Stimulated activated CD4-positive, alpha-beta T cell treated with anti-CD3 and anti-CD28 coated beads, Interleukin-15, amount 100 ng/mL, for 1 hour (primary cell): ENCODE measurements at places on chromosomes 3 and 15.

DNA sequence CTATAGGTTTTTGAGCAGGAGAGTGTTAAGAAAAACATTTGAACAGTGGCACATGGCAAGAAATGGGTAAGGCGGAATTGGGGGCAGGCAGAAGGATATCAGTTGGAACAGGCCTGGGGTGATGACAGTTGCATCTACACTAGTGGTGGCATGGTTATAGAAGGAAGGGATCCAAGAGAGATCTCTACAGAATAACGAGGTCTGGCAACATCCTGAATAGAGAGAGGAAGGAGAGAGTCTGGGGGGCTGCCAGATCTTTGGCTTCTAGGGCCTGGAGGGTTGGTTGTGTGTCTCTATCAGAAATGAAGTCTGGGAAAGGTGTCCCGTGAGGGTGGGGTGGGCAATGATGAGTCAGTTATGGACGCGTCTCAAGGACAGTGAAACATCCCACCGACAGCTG lies 26.3 kb downstream of the FSTL1 start:
- DNase-seq: no peak

DNA sequence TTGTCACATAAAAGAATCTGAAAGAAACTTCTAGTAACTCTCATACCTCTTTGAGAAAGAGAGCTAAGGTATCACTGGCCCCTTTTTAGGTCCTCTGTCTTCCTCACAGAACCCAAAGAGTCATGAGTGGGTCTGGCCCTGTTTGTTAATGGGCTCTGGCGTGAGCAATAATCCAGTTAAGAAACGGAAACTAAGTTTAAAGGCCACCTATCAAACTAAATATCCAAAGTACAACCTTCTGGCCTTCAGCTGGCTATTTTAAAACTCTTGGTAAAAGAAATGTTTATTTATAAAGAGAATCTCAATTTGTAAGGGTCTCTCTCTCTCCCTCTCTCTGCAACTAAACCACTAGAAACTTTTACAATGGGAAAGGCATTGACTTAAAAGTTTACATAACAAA lies 71.0 kb upstream of the STRIT1 start:
- DNase-seq: no peak

- DNase-seq: no peak
Observed at GRCh38 chr3:87997298-87997697, 61.5 kb downstream of the CGGBP1 start.

GRCh38 chr3:72299321-72299802 lies 514.4 kb upstream of the PROK2 start:
- no peak for DNase-seq

- DNase-seq: no peak
Observed at GRCh38 chr3:122782804-122783203, 10.8 kb downstream of the HSPBAP1 start.

GRCh38 chr15:51359981-51360380 lies 18.5 kb downstream of the GLDN start:
- no peak for DNase-seq

DNA sequence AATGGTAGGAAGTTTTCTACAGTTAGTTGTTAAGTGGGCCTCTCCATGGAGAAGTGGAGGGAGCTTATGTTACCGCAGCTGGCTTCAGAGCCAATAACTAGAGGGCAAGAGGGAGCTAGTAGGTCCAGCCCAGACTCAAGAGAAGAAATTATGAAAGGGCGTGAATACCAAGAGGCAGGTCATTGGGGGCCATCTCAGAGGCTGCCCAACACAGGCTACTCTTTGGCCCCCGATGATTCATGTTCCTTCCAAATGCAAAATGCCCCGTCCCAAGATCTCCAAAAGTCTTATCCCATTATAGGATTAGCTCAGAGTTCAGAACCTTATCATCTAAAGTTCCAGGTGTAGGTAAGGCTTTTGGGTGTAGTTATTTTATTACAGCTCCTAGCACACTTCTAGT lies 94.5 kb downstream of the FNDC3B start:
- no peak for DNase-seq

DNA sequence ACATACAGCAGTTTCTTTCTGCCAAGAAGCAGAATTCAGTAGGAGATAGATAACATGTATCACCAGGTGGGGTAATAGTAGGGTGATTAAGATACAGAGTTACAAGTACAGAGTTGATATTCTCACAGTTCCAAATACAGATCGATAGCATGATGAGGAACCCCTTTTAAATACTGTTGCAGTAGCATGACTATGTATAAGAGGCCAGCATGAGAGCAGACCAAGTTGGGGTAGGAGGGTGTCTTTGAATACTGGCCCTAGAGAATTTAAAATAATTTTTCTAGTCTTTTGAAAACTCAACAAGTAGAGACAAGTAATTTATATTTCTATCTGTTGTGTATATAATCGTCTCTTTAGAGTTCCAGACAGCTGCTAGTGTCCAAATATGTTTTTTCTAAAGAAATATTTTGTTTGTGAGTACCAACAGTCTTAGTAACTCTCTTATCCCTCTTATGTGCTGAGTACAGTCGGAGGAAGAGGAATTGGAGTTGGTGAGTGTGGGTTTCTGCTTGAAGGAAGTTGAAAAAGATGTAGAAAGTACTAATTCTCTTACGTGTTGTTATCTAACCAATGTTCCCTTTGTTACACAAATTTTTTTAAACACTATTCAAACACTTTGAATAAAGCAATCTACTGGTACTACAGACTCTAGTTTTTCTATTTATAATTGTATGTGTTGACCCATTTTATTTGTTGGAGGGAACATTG lies 30.2 kb downstream of the LYSMD4 start:
- DNase-seq: no peak

- DNase-seq: no peak
Observed at GRCh38 chr3:189222927-189223636, 51.3 kb downstream of the TPRG1 start.

GRCh38 chr3:138148503-138148902 lies 16.3 kb upstream of the A4GNT start:
- DNase-seq: no peak

- no peak for DNase-seq
Observed at GRCh38 chr3:136069933-136070332, 104.4 kb downstream of the PPP2R3A start.

DNA sequence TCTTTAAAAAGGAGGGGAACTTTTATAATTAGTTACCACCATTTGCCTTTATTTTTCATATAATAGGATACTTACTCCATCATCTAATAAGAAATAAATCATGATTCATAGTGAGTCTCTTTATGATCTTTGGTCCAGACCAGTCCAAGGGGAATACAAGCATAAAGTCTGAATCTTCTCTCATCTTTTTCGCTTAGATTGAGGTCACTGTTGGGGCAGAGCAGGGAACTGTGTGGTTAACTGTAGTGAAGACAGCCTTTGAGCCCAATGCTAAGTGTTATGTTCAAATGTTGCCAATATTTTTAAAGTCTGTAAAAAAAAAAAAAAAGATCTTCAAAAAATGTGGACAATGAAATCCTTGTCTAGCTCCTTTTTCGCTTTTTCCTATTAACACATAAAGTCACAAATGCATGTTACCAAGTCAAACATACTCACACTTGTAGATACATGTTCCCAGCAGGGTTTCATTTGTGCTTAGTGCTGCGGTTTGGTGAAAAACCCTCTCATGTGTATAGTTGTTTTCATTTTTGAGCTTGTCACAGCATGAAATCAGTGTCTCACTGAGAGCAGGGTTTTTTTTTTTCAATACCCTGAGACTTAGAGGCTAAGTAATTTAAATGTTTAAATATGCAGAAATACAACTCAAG lies 72.1 kb downstream of the EPHA3 start:
- no peak for DNase-seq

- no peak for DNase-seq
Observed at GRCh38 chr3:18656410-18656809, 231.3 kb upstream of the SATB1 start.

DNA sequence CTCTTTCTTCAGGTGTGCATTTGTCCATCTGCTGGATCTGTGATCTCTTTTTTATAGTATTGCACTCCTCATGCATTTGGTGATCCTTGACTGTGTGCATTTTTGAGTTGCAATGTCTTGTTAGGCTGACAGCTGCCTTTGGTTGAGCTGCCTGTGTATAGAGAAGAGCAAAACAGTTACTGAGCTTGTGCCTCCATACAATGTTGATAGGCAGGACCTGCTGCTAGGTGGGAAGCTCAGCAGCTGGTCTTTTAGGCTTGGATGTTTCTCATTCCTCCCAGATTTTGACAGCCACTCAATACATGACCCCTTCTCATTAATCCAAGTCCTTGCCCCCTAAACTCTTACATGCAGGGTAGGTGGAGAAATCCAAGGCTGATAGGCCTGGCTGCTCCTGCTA lies 74.8 kb upstream of the PIAS1 start:
- DNase-seq: no peak

DNA sequence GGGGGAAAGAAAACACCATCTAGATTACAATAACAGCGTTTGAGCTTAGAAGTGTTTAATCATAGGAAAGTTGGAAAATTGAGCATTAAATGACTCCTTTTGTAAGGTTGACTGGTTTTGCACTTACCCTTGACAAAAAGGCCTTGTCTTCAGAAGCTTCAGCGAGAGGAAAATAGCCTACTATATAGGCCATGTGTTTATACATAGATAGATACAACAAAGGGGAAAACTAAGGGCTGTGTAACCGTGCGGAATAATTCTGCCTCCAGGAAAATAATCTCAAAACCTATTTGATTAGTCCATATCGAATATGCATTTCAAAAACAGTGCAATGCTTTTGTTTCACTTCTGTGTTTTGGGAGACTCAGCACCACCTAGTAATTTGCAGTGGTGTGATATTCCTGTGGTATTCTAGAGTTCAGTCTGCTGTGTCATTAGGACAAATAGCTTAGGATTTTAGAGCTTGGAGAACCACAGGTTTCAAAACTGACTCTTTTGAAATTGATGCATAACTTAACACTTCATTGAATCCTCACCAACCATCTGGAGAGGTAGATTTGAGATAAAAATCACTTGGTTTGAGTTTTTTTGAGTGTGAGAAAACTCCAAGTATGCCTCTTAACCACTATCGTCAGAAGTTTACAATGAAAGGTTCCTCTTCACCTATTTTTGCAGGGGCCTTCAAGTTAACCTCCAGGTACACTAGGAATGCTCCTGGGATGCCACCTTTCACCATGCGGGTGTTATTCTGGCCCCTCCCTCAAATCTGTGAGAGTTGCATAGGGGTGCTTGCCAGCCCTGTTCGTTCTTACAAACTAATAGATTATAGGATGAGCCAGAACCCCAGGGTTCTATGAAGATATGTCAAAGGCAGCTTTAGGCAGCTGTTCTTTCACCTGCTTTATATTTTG lies 1.9 kb downstream of the ARHGAP31 start:
- no peak for DNase-seq

- no peak for DNase-seq
Observed at GRCh38 chr15:73570355-73571032, 62.7 kb downstream of the NPTN start.

DNA sequence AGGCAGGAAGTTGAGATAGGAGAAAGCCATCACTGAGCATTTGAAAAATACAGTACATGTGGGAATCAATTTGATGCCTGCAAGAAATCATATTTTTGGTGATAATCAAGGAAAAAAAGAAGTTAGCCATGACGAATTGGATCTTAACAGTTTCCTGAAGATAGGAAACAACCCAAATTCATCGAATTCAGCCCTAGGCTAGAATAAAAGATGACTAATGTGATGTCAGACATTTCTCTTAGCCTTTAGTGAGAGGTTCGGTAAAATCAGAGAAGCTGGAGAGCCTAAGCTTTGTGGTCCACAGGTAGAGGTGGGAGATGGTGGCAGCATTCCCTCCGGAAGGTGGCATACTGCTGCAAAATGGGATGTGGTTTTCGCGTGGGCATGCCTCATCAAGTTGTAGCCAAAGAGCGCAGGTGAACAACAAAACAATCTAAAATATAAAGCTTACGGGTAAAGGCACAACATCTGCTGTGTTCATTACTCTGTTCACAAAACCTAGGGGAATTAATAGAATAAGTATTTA lies 144.1 kb upstream of the ALCAM start:
- no peak for DNase-seq

DNA sequence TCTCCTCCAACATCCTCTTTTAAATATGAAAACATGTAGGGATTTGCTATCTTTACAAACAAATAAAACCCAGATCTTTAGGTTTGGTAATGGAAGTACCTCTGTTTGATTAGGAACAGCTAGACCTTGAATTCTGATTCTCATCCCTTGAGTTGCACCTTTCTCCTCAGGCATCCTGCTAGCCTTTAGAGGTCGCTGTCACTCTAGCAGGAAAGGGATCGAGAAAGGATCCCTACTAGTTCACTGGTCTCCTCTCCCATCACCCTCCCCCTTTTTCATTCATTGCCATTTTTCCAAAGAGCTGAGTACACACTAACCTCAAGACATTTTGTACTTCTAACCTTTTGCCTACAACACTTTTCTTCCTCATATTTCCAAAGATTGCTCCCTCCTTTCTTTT lies 569.8 kb downstream of the RBMS3 start:
- no peak for DNase-seq
